ENCODE measurements at places on chromosomes 1 and 21.

DNA sequence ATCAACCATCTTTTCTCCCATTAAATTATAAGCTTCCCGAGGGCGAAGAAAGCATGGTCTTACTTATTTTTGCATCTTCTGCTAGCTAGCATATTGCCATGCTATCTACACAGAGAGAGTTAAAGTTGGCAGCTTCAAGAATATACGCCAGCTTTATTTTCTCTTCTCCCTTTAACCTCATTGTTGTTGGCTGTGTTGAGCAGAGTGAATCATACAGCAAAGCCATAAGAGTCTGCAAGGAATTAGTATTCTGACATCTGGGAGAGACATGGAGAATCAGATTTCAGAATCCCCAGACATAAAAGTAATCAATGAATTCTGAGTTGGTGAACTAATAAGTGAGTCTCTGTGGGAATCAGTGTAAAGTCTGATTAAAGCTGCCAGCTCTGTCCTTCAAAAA, 649.6 kb upstream of the PTBP2 start:
- DNase-seq: no peak
- no peak overlapping the region for H3K4me3 ChIP-seq
- no peaks in the 10 kb centered on the region for H3K27me3 ChIP-seq
- H3K36me3 ChIP-seq: no peaks in the 10 kb centered on the region
- H3K27ac ChIP-seq: no peak overlapping the region

GRCh38 chr1:40690771-40691537, 550 bp upstream of the NFYC start:
- H3K27ac ChIP-seq: peak overlapping the region; percentile 90
- H3K4me1 ChIP-seq: peaks cover 51% of the 10 kb centered on the region
- no peak for DNase-seq
- no peaks in the 10 kb centered on the region for H3K27me3 ChIP-seq

- H3K4me3 ChIP-seq: no peak overlapping the region
- DNase-seq: no peak
- H3K27me3 ChIP-seq: peaks cover 41% of the 10 kb centered on the region
- peak overlapping the region; percentile 28 for H3K27ac ChIP-seq
Measured at GRCh38 chr1:235646463-235646862, 3.1 kb downstream of the GNG4 start.

DNA sequence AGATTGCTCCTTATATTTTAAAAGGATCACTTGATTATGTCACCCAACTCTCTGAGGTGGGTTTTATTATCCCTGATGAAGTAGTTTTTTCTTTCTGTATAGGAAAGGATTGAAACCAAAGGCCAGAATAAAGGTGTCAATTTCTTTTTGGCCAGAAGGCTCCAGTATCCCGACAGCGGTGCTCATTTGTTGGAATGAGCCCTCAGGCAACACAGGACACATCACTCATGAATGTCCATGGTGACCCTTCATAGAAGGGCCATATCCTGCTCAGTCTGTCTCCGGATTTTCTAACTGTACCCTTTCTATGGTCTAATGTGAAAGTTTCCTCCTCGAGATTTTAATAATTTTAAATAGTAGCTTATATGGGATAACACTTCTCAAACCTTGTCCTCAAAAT, 171.3 kb upstream of the USP24 start:
- H3K4me1 ChIP-seq: peaks cover 4% of the 10 kb centered on the region
- H3K27me3 ChIP-seq: peaks cover 1% of the 10 kb centered on the region
- no peak overlapping the region for H3K27ac ChIP-seq
- DNase-seq: no peak

DNA sequence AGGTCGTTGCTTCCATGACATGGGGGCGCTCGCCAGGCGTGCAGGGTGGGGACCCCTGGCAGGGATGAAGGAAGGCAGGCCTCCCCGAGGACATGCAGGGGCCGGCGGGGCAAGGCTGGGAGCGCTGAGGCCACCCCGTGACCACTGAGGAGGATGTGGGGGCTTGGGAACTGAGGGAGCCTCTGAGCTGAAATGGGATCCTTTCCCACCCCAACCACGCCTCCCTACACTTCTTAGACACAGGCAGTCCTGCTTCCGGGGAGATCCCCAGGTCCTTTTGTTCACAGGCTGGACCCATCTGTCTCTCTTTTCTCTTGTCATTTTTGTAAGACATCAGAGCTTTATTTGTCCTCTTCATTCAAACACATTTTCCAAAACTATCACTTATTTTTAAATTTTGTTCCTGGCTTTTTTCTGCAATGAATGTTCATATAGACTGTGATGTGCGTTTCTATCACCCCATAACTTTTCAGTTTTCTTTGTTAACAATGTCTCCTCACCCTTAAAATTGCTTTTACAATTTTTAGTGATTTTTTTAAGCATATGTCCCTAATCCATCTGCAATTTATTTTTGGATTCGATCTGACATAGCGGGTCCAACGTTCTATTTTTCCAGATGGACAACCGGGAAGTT, 156.7 kb upstream of the BACE2 start:
- H3K4me1 ChIP-seq: no peaks in the 10 kb centered on the region
- H3K27ac ChIP-seq: no peak overlapping the region
- H3K36me3 ChIP-seq: no peaks in the 10 kb centered on the region
- H3K27me3 ChIP-seq: no peaks in the 10 kb centered on the region
- H3K4me3 ChIP-seq: no peak overlapping the region

Data from activated CD4-positive, alpha-beta memory T cell treated with anti-CD3 and anti-CD28 coated beads for 36 hours (primary cell).